ENCODE measurements at places on chromosomes 5 and 9.
A peak's percentile ranks its signal among the peaks of the same experiment; 100 is the strongest.

- peak; percentile 66 for DNase-seq
Observed at GRCh38 chr9:132670457-132671391, at the start of gene GTF3C4. GTF3C4 (plus strand) TSS chr9:132670464; CDS start chr9:132670599, 135 bp downstream.

GRCh38 chr5:122849771-122850170 lies 4.4 kb downstream of the SNX24 start:
- DNase-seq: no peak

DNA sequence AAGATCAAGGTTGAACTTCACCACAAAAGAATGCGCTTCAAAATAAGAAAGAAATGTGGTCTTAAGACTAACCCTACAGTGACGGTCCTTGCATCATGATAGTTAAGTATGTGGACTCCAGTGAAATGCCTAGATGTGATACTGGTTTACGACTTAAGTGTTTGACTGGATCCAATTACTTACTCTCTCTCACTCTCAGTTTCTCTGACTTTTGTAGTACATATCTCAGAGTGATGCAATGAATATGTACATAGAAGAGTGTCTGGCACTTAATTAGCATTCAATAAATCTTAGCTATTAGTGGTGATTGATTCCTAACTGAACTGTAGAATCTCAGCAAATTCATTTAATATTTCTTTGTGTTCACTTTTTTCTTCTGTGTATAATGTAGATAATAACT lies 411.7 kb upstream of the ITGA1 start:
- DNase-seq: no peak

DNA sequence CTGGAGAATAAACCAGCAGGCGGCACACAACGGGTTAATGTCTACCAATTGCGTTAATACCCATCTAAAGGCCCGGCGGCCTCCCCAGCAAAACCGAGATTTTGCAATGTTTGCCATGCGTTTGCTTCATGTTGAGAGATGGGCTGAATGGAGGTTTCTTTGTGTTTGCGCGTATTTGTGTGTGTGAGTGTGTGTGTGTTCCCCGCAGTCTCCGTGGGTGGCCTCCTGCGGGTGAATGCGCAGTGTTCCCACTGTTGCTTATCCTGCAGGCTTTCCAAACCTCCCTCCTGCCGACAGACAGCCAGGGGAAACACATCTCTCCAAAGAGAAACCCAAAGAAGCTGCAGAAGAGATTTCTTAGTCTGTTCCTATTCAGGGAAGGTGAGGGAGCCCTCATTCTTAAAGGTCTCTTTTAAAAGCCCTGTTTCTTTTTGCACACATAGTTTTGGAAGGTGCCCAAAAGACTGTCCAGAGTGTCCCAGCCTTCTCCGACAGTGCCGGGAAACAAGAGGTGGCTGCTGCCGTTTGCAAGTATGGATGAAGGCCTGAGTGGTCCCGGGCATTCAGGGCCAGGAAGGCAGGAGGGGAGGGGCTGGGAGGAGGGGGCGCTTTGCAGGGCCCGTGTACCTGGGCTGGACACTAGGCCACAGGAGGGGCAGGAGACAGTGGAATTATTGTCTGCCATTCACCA lies 103.8 kb upstream of the ERCC6L2 start:
- no peak for DNase-seq

DNA sequence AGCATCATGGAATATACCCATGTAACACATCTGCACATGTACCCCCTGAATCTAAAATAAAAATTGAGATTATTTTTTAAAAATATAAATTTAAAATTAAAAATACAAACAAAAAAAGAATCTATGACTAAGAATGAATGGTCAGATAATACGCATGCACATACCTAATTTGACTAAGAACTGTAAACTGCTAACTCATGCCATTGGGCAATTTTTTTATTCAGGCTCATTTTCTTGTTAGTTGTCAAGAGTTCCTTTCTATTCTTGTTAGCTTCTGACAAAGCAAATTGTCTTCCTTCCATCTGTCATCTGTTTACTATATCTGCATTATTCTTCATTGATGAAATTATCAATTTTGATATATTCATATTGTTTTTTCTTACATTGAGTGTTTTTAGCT lies 69.5 kb upstream of the HAND1 start:
- DNase-seq: no peak

DNA sequence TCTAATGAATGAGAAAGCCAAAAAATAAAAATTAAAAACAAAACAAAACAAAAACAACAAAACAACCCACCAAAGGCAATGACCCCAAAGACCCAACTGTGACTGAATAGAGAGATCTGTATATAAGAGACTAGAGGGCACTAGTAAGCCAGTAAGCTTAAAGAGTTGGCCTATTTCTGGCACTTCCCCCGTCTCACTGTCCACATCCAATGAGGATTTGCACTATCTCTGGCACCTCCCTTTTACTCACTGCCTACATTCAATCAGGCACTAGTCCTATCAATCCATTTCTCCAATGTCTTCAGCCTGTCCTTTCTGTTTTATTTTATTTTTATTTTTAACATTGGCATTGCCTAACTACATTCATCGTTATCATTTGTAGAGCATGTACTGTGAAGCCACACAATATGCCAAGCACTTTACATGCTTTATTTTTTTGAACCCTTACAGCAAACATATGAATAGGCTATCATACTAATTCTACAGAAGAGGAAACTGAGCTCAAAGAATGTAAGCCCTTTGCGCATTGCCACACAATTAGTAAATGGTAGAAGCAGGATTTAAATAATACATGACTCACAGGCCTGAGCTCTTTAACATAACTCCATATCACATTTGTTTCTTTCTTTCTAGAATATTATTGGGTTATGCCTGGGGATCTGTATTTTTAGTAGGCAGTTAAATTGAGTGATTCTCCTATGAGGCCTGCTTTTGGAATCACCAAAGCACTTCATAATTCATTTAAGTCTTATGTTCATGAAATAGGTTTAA lies 70.0 kb downstream of the C6 start:
- no peak for DNase-seq

GRCh38 chr5:151569132-151570046 lies 21.7 kb downstream of the FAT2 start:
- no peak for DNase-seq

DNA sequence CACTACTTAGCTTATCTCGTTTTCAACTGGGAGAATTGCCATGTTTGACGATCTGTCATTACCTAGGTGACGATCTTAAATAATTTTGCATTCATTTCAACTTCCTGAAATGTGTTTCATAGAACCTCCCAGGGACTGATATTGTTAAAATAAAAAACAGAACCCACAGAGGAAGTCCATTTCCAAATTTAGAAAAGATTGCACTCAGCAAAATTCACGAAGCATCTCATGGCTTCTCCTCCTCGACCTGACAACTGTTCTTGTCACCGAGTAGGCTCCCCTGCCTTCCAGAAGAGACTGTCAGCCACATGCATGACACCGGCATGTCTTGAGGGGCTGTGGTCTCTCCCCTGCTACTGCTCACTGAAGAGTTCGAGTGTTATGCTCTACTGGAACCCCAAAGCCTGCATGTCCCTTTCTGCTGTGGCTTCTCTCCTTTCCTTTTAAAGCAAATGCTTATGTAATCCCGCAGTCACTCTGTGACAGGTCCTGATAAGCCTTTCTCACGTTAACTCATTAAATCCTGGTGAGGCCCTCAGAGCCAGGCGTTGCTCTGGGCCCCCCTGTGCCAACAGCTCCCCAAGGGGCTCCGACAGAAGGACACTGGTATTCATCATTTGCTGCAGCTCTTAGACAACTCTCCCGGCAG lies 26.8 kb upstream of the ANKRD33B start:
- no peak for DNase-seq

DNA sequence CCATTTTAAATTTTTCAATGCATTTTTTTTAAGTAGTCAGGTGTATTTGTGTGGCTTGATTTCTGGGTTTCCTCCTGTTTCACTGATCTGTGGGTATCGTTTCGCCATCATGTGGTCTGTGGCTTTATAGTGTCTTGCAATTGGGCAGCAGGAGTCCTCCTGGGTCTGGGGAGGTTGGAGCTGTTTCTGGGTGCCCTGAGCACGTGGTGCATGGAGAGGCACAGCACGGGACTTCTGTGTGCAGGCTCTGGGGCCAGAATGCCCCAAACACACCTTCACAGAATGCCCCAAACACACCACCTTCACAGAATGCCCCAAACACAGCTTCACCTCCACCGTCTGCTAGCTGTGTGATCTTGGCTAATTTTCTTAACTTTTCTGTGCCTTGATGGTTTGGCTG lies 82.6 kb upstream of the COL5A1 start:
- no peak for DNase-seq

DNA sequence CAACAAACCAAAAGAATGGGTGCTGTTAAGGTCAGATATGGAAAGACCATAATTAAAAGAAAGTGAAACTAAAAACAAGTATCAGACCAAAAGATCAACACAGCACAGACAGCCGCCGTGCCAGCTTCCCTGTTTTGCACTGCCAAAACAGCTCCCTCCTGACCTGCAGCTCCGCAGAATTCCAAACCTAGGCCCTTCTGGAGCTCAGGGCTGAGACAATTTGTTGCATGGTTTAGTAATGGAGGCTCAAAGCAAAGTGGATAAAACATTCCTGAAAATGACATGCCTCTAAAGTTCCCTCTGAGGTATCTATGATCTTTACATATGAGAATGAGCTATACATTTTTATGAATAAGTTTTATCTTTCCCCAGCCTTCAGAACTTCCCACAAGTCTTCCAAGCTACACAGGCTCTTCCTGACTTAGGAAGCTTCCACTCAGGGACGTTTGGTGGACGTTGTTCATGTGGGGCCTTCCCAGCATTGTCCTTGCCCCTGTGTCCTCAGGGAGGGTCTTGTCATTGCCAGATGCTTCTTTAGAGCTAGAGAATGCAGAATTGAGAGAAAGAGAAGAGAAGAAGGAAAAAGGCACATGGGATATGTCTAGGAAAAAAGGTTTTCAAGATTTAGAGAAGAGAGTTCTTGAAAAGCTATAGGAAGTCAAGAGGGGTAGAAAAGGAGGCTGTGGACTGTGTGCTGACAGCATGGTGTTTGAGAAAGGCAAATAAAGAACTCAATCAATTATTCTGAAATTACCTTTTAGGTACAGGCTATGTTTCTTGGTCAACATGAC lies 28.4 kb upstream of the SSBP2 start:
- peak; percentile 33 for DNase-seq

DNA sequence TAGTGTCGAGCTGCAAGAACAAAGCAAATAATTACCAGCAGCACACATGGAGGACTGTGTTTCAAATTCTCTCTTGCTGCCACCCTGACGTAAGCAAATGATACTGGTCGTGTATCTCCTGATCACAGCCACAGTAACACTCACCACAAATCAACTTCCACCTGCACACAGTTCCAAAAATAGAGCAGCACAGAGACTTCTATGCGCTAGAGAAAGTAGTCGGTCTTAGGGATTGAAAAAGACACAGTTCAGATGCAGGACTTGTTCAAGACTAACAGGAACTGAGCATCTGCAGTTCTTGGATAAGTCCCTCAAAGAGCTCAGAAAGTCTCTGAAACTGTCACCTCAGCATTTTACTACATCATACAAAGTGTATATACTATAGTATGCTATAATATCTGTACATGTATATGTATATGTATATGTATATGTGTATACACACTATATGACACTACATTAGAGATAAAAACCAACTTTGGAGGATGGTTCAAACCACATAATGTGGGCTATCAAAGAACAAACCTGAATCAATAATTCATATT lies 279.0 kb downstream of the GLIS3 start:
- DNase-seq: no peak

GRCh38 chr5:173944511-173944910 lies 44.5 kb upstream of the C5orf47 start:
- DNase-seq: no peak

DNA sequence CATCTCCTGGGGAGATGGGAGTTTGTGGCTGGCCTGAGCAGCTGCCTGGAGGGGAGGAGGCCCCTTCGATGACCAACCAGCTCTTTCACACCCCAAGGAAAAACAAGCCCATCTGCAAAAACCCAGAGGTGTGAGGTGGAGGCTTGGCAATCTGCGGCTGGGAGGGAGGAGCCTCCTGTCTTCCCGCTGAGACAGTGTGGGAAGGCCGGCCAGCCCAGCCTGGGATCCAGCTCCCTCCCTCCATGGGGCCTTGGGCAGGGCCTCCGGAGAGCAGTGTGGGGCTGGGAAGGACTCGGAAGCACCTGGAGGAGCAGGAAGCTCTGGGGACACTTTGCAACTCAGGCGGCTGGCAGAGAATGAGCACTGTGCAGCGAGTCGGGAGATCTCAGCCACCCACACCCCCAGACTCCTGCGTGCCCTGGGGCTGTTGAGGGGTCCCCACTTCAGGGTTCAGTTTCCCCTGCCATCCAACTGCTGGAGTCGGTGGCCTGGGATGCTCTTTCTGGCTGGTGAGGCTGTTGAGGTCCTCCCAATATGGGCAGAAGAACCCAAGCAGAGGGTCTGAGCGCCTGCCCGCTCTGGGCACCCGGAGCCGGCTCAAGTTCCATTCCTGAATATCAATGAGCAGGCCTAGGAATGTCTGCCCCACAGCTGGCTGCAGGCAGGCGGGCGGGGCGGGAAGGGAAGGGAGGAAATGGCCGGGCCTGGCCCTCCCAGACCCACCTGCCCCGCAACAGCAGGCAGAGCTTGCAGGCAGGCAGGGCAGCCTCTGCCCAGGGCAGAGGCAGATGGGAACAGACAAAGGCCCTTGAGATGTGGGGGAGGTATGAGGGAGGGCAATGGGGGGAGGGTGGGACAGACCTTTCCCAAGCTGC lies 101.1 kb downstream of the FGF18 start:
- no peak for DNase-seq

DNA sequence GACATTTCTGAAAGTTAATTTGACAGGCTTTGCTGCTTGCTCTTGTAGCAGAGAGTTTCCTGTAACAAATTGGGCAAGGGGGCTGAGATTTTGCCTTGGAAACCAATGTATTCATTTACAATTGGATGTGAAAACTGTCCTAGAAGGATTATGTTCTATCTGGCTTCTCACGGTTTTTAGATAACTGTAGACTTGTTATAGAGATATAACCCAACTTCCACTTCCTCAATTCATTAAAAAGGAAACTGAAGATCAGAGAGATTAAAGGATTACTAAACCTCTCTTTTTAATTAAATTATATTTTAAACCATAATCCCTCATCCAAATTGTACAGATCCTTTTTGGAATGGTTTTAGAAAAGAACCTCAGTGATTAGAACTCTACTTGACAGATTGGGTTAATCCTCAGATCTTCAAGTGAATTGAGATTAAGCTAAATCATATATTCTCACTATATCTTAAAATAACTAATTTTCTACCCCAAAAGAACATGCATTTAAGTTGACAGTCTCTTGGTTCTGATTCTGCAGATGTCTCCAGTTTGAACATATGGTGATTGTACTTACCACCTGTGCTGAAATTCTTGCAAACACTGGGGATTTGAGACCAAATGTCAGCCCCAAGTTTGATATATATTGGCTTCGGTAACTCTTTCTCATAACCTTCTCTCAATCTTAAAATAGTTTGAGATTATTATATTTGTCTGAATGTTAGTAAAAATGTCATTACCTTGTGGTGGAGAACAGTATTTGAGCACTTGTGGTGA lies 130.1 kb upstream of the C9orf72 start:
- DNase-seq: no peak

- DNase-seq: no peak
Observed at GRCh38 chr9:134890155-134890495, 9.5 kb downstream of the FCN2 start.

Measured in central memory CD4-positive, alpha-beta T cell (primary cell).